ENCODE measurements at places on chromosomes 1 and 21. TPM values are rescaled to one million over a fixed set of nuclear protein-coding genes. Genes with fewer than 3 reads are reported as not detected.
A peak's percentile ranks its signal among the peaks of the same experiment; 100 is the strongest.

DNA sequence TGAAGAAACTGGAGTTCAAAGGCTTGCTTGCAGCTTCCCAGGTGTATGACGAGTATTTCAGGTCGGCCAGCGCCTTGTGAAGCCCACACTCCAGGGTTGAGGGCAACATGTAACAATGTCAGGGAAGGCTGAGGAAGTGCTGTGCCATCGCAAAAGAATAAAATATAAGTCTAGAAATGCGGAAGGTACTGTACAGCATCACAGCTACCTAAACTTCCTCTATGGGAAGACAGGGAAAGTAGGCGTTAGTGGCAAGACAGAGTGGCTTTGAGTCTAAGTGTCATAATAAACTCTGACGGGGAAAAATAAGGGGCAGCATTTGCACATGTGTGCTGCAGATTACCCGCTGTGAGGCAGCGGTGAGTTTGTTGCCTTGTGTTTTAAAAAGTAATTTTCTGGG is 28.9 kb downstream of the DOP1B start:
- H3K27ac ChIP-seq, result no peak overlapping the region
- H3K4me3 ChIP-seq, result no peak overlapping the region
- peaks cover 2% of the 10 kb centered on the region for H3K4me1 ChIP-seq
- H3K36me3 ChIP-seq, result no peaks in the 10 kb centered on the region
- DNase-seq, result no peak
- no peaks in the 10 kb centered on the region for H3K27me3 ChIP-seq

DNA sequence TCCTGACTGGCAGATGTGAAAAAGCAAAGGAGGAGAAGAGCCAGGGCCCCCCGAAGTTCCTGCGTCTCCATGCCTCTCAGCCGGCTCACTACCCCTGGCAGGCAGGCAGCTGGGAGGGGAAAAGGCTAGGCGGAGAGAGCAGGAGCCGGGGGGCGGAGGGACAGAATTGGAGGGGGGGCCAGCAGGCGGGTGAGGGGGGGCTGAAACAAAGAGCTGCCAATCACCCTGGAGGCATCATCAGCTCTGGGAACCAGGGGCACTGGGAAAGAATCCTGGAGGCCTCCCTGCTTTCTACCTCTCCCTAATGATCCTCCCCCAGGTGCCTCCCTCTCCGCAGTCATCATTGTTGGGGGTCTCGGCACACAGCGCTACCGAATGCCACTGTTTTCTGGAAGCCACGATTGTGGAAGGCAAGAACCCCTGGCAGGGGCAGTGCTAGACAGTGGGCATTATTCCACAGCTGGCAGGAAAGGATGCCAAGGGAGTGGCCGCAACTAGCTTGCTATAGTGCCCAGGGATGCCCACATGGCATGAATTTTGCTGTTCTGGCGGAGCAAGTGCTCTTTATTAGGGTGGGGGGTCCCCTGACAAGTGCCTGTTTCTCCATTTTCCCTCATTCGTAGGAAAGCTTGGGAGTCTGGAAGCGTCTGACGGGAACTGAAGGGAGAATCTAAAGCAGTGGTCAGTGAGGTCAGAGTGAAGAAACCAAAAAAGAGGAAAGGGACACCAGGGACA is at the start of gene THBS3:
Gene THBS3, minus strand, starts transcription at position 92 of the 735 bp plus-strand sequence. Its CDS starts 21 bp downstream, at position 71.
- H3K36me3 ChIP-seq, result peaks cover 5% of the 10 kb centered on the region
- DNase-seq, result no peak
- peak within 1 kb of the TSS; percentile 99 for H3K4me3 ChIP-seq
- H3K27me3 ChIP-seq, result no peaks in the 10 kb centered on the region

DNA sequence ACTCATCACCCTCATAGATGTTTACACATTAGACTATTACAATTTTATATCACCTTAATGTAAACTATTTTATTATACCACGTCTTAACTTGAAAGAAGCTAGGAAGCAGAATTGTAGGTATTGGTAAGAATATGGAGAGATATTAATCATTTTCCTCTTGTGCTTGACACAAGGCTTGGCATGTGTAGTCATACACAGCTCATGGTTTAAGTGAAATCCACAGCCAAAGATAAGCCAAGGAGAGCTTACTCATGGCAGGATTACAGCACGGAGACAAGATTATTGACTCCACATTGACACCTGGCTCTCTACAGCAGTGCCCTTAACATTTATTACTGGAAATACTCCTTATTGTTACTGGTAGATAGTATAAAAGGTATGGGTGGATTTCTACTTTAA is 68.4 kb upstream of the ADGRL4 start:
- H3K27ac ChIP-seq, result no peak overlapping the region
- DNase-seq, result no peak
- H3K4me3 ChIP-seq, result no peak overlapping the region
- H3K27me3 ChIP-seq, result no peaks in the 10 kb centered on the region

OR2T35 gene
- not detected for total RNA-seq

CFAP45 gene
- 0.52 TPM for total RNA-seq

Data from thymus (tissue), 14 donors.